ENCODE measurements at places on chromosomes 12 and 14.

GRCh38 chr14:93959239-93960107 is 16.9 kb downstream of the ASB2 start:
- DNase-seq, result peak; percentile 92

DNA sequence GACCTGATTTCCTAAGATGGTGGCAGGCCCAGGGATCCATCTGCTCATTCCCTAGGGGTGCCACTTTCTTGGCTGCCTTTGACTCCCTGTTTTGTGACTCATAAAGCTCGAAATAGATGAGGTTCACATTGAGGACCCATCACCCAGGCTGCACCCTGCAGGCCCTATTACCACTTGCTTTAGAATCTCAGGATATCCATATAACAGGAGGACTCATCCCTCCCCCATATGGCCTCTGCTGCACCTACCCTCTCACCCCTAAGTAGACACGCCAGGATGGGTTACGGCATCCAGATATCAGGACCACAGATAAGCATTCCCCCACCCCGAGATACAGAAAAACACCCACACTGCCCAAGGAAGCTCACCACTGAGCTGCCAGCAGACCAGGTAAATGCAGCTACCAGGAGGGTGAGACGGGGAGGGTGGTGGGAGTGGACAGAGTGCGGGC is 155.7 kb downstream of the DPF3 start:
- DNase-seq, result no peak

DNA sequence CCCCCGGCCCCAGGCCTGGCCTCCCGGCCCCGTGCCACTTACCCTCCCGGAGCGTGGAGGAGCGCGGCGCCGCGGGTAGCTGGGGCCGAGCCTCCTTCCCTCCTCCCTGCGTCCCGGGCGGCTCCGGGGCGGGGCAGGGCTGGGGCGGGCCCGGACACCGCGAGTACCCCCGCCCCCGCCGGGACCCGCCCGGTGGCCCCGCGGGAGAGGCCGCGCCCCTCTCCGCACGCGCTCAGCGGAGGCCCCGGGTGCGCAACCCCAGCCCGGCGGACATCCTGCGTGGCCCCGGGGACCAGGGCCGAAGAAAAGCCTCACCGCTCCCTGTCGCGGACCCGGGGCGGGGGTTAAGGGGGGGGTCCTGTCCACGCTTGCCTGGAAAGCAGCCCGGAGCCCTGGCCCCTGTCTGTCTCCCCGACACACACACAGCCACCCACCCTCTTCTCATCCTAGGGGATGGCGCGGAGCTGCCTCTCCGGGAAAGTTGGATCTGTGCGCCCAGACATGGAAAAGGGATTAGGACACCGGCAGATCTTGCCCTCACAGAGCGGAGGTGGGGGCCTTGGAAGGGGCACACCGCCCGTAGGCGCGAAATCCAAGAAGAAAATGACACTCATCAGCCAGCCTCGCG is at the start of gene SYNE3:
Gene SYNE3, minus strand, starts transcription at position 97 of the 628 bp plus-strand sequence. CDS start 40,829 bp downstream, outside the sequence.
- DNase-seq, result peak; percentile 70

- no peak for DNase-seq
These were observed 269.9 kb downstream of the ADAMTS20 start for GRCh38 chr12:43282106-43282505.

GRCh38 chr12:111201036-111201435 is 167.9 kb downstream of the PHETA1 start:
- DNase-seq, result no peak

DNA sequence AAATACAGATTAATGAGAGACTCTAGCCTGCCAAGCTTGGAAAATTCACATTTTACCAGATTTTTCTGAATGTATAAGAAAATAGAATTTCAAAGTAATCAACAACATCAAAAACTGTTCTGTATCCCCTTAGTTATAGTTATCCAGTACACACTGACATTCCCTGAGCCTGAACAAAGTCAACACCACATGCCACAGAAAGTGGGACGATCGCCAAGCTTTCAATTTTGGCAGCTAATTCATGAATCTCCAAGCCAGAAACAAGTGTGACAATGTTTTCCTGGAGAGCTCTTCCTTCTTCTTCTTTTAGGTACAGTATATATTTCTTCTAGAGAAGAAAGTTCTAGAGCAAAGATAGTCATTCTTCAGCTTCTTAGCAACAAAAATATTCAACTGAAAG is 290.2 kb downstream of the PRKD1 start:
- no peak for DNase-seq

GRCh38 chr12:113145720-113146551 is 3.6 kb upstream of the CFAP73 start:
- no peak for DNase-seq

- no peak for DNase-seq
These were observed 13.5 kb downstream of the SLC7A7 start for GRCh38 chr14:22801716-22802115.

DNA sequence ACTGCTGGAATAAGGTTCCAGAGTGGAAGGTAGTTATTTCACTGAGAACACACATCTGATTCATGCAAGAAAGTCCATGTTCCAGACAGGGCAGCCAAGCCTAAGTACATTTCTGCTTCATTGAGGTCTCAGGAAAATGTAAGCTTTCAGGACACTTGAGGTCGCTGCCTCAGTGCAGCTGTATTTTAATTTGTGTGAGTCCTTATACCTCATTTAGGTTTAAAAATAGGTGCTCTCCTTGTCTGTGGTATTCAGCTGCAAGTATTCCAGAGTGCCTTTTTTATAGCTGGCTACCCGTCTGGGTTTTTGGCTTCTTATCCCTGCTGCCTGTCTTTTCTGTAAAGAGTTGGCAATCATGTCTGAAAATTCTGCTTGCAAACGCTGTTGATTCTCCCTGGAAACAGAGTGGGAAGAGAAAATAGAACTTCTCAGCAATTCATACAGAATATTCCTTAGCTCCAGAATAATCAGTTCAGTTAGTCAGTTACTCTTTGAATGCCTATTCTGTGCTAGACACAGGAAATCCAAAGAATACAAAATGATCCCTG is 45.3 kb upstream of the PLBD1 start:
- DNase-seq, result no peak

GRCh38 chr12:62712681-62713573 is 222.0 kb downstream of the PPM1H start:
- no peak for DNase-seq
